ENCODE measurements at places on chromosomes 3 and 15. TPM values are rescaled to one million over a fixed set of nuclear protein-coding genes. Genes with fewer than 3 reads are reported as not detected.

GRCh38 chr3:97673357-97673997 is 91.1 kb upstream of the ARL6 start:
- no peak for DNase-seq

DNA sequence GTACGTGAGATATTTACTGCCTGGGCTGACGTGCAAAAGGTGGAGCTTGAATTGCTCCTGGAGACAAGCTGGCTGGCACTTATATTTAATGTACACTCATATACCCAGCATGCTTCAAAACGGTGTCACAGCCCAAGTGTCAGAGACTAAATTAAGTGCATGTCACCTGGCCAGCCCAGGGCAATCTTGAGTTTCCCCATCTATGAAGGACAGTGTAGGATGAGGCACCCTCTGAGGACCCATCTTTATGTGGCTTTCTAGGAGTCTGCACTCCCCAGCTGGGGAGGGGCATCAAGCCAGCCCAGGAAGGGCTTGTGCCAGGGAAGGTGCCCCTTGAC is 5.3 kb downstream of the LRRC15 start:
- DNase-seq, result no peak

DNA sequence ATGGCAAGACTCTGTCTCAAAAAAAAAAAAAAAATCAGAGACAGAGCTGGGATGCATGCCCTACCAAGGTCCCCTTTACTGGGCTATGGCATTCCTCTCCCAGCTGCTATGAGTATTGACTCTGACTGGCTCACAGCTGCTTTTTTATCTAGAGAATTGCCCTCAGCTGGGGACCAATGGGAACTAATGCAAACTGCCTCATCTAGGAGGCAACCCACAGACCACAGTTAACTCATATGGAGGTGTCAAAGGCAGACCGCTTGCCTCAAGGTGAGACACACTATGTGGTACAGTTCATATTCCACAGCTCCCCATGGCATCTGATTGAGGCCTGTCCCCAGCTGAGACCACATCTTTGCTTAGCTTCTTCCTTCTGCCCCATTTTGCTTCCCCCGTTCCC is 183.5 kb upstream of the EOMES start:
- no peak for DNase-seq

The SERINC4 gene
- polyA plus RNA-seq, result 0.23 TPM

GRCh38 chr3:11009898-11010297 is 17.4 kb downstream of the SLC6A1 start:
- no peak for DNase-seq

GRCh38 chr15:68537097-68537496 is 41.7 kb upstream of the CORO2B start:
- DNase-seq, result no peak

DNA sequence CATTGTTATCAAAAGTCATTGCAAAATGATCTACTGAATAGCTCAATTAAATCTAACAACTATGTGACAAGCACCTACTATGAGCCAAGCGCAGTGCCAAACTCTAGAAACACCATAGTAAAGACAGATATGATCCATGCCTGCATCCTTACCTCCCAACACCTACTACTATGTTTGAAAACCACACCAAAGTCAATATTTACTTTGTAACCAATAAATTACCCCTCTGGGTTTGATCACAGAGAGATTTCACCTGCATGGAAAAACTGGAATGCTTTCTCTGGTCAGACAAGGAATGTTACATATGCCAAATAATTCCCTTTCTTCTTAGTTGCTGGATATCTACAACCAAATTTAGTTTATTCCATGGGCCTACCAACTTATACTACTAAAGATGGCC is 422.2 kb downstream of the FHIT start:
- DNase-seq, result no peak

The DLL4 gene
- polyA plus RNA-seq, result 2.6 TPM

GRCh38 chr15:26562336-26562735 is 210.5 kb downstream of the GABRB3 start:
- DNase-seq, result no peak

Measured in pancreas (tissue), 10 donors.